T-helper 2 cell treated with Interferon-gamma antibody and Interleukin-4, amounts not matched to agents 5 μg/mL and 100 μg/mL, for 36 hours (primary cell): ENCODE measurements at places on chromosomes 16 and 17.

- DNase-seq: no peak
Measured at GRCh38 chr16:85682516-85682915, 6.2 kb downstream of the GINS2 start.

- no peak for DNase-seq
Measured at GRCh38 chr17:6279659-6280058, 155.3 kb downstream of the AIPL1 start.

DNA sequence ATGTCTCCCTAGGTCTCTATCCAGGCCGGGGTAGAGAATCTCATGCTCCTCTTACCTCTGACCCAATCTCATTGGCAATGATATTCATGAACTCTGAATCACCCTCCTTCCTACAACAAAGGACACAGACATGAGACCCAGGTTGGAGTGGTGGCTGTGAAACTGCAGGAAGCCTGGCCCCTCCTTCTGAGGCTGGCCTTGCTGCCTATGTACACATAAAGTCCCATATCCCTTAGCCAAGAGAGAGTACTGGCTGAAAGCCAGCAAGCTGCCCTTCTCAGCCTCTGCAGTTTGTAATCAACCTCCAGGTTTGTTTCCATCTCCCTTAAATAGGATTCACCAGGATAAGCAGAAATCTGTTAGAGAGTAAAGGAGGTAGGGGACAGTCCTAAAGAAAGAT lies 10.6 kb downstream of the AARSD1 start:
- no peak for DNase-seq

GRCh38 chr17:46984341-46984740 lies 5.3 kb upstream of the RPRML start:
- no peak for DNase-seq

DNA sequence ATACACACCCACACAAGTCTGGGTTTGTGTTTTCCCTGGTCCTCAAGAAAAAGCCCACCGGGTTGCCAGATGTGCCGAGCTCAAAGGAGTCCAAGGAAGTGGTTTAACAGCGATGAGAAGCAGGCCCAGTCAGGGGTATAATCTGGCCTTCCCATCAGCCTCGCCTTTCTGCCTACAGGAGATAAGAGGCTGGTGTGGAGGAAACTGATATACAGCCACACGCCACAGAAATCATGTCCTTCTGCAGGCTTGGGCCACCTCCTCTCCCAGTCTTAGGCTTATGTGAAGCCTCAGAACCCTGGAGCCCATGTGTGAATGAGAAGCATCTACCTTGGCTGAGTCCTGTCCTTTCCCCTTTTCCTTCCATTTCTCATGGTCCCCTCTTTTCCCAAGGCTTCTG lies 43.6 kb upstream of the MMP2 start:
- no peak for DNase-seq

DNA sequence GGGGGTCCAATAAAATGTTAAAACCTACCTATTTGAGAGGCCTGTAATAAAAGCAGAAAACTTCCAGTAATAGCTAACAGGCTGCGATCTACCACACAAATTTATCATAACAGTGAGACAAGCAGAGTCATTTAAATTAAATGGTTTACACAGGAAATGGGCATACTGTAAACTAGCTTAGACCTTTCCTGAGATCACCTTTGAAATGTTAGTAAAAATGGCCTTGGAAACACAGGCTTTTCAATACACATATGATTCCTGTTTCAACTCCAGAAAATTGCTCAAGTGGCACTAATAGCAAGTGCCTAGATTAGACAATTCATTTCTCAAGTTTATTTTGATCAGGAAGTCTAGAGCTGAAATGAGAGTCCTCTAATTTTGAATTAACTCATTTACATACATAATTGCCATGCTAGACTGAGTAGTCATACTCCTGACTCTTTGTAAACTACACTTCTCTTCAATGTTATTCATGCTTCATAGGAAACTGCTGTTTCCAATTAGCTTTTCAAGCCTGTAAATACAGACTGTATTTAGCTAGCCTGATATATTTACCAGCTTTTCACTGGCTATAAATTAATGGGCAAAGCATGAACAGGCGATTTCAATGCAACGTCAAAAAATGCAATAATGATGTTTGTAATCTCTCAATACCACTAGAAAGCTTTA lies 43.3 kb downstream of the PARN start:
- no peak for DNase-seq

DNA sequence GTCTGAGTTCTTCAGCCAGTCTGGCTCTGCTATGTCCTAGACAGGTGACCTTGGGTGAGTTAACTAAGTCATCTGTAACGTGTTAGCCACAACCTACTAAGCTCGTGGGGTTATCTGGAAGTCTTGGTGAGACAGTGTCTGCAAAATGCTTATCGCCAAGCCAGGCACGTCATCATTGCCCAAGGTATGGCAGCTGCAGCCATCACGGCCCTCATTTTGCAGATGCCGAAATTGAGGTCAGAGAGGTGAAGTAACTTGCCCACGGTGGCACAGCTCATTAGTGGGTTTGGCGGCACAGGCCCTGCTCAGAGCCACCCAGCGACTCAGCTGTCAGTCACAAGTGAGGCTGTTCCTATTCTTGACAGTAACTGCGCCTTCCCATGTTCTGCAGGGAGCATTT lies 79.8 kb downstream of the CMIP start:
- no peak for DNase-seq

DNA sequence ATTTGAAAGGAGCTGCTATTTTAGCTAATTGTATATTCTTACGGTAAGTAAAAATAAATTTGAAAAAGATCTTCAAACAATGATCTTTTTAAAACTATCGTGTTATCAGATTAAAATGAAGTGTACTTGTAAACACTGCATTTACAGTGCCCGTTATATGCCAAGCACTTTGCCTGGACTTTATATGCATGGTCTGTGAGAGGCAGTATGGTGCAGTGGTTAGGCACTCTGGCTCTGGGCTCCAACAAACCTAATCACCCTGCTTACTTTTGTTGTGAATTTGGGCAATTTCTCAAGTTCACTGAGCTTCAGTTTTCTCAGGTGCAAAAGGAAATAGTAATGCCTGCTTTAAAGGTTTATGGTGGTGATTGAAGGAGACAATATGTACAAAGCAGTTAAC lies 1.4 kb downstream of the PMP22 start:
- DNase-seq: no peak

GRCh38 chr16:69204172-69204571 lies 17.2 kb downstream of the SNTB2 start:
- DNase-seq: no peak

- DNase-seq: no peak
Measured at GRCh38 chr16:68444056-68444657, 4.2 kb downstream of the SMPD3 start.

DNA sequence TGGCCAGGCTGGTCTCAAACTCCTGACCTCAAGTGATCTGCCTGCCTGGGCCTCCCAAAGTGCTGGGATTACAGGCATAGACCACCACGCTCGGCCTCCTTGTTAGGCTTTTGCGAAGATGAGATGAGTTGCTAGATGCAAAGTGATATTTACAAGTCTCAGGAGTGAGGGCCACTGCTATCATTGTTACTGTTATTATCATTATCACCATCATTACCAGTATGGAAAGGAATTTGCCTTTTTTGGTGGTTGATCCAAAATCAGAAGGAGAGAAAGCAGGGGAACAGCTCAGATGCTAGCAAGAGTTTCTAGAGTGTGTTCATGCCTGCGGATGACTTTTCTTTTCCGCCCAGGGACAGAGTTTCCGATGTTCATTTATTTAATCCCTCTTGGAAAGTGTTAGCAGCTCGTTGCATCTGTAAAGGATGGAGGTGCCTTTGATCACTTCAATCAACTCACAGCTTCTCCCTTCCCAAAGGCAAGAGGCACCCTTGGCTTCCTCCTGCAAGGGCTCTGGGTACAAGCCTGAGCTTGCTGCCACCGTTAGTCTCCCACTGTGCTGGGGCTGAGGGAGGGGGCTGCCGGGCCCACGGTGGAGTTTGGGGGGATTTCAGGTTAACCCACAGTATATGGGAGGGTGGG lies 21.6 kb downstream of the ITPRIPL2 start:
- DNase-seq: no peak

GRCh38 chr17:2502871-2503580 lies 8.7 kb downstream of the METTL16 start:
- DNase-seq: no peak

DNA sequence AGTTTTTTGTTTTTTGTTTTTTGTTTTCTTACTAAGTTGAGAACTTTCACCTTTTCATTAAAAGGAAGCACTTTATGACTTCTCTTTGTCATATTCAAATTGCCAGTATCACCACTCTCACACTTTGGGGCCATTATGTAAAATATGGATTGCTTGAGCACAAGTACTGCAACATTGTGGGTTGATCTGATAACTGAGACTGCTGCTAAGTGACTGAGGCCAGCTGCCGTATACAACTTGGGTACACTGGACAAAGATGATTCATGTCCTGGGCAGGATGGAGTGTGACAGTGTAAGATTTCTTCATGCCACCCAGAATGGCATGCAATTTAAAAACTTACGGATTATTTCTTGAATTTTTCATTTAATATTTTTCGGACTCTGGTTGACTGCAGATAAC lies 7.8 kb downstream of the TTC19 start:
- DNase-seq: peak; percentile 39

- DNase-seq: no peak
Measured at GRCh38 chr16:87593710-87594258, 8.5 kb upstream of the JPH3 start.

DNA sequence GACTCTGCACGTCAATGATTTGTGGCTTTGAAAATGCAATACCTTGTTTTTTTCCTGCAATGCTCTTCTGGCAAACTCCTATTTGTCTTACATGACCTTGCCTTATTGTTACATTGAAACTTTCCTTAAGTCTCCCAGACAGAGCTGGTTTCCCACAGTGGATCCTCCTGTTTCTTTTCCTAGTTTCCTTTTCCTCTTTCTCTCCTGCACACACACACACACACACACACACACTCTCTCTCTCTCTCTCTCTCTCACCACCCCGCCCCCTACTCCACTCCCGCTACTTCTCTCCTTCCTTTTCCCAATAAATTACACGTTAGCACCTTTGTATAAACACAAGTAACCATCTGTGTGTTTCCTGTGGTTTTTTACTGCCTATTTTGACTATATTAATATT lies 2.3 kb downstream of the ORC6 start:
- DNase-seq: no peak

- no peak for DNase-seq
Measured at GRCh38 chr17:16477255-16477654, 14.7 kb downstream of the LRRC75A start.

DNA sequence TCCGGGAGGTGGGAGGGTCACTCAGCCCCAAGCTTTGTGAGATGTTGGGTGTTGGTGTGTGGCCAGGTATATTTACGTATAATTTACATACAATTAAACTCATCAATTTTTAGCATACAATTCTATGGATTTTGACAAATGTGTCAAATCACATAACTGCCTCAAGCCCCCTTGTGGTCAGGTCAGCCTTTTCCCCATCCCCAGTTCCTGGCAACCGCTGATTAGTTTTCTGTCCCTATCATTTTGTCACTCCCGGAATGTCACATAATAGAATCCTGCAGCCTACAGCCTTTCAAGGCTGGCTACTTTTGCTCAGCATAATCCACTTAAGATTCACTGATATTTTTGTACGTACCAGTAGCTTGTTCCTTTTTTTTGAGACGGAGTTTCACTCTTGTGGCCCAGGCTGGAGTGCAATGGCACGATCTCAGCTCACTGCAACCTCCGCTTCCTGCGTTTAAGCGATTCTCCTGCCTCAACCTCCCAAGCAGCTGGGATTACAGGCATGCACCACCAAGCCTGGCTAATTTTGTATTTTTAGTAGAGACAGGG lies 19.3 kb upstream of the RAI1 start:
- no peak for DNase-seq

DNA sequence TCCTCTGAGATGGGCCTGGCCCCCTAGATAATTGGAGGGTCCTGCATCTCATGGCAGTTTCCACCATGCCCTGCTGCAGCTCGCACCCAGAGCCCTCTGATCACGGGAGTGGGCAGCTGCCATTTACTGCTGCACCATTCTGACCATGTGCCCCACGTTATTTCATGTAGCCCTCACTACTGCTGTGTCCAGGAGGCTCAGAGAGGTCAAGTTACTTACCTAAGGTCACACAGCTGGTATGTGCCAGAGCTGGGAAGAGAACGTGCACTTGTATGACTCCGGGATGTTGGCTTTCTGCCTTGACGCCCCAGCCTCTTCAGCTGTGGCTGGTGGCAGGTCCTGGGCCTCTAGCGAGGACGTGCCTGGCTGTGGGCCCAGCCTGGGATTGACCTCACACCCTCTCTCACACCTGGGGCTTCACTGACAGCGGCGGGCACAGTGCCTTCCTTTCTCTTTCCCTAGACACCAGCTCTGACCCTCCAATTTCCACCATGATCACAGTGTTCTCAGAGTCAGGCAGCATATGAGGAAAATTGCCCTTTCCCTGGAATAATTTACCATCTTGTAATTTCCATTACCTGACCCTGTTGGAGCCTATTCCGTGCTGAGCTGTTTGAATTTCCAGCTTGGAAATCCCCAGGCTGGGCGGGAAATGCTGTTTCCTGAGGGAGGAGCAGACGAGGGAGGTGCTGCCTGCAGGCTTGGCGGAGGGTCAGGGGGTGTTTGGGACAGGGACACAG lies 18.5 kb upstream of the DOC2B start:
- DNase-seq: no peak

DNA sequence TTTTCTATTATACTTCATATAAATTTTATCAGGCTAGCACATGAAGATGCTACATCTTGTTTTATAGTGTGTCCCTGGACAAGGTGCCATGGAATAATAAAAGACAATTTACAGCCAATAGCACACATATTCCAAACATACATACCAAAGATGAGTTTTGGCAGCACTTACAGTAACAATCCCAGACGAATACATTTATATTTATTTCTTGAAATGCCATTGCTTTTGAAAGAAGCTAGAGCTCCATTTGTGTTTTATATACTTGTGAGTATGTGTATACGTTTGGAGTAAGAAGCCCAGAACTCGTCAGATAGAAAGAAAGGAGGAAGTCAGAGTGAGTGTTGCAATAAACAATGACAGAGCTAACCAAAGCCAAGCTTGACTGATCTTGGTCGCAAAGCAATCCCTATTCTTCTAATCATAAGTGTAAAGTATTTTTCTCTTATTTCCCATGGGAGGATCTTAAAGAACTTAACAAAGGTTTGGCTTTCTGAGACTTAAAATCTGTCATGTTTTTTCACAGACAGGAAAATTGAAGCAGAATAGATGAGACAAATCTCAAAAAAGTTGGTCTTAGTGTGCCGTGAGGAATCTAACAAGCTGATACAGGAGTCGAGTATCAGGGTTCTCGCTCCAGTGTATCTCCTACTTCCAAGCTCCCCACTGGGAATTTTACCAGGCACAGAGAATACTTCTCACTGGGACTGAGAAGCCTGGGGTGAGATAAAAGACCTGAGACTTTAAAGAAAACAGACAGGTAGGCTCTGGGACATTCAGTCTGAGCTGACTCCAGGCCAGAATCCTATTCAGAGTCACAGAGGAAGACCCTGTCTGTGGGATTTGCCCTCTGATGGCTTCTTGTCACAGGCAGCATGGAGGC lies 175.4 kb downstream of the AATF start:
- no peak for DNase-seq

GRCh38 chr16:85422632-85423550 lies 190.2 kb upstream of the GSE1 start:
- no peak for DNase-seq
